ENCODE measurements at places on chromosomes 16 and 17.

- no peak for DNase-seq
These were observed 68.0 kb upstream of the CDC42EP4 start for GRCh38 chr17:73379826-73380225.

DNA sequence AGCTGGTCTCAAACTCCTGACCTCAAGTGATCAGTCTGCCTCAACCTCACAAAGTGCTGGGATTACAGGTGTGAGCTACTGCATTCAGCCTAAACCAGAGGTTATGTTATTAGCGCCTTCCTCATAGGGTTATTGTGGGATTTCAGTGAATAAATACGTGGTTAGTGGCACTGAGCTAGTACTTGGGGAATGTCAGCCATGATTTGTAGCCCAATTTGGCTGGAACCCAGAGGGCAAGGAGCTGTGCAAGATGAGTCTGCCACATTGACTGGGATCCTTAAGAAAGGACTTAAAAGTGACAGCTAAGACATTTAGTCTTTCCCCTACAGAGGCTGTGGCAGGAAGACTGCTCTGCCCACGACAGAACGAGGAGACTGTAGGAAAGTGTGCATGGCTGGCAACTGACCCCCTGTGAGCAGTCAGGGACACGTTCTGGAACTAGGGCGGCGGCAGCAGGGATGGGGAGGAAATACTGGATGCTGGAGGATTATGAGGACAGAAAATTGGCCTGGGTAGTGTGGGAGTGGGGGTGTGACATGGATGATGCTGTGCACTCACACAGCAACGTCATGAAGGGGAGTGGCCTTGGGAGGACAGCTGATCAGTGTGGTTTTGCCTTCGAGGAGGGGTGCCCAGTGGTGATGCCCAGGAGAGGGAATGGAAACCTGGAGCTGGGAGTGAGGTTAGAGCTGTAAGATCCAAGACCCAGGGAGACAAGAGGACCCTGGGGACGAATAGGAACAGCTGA is 14.6 kb downstream of the ATP5PD start:
- DNase-seq: no peak

DNA sequence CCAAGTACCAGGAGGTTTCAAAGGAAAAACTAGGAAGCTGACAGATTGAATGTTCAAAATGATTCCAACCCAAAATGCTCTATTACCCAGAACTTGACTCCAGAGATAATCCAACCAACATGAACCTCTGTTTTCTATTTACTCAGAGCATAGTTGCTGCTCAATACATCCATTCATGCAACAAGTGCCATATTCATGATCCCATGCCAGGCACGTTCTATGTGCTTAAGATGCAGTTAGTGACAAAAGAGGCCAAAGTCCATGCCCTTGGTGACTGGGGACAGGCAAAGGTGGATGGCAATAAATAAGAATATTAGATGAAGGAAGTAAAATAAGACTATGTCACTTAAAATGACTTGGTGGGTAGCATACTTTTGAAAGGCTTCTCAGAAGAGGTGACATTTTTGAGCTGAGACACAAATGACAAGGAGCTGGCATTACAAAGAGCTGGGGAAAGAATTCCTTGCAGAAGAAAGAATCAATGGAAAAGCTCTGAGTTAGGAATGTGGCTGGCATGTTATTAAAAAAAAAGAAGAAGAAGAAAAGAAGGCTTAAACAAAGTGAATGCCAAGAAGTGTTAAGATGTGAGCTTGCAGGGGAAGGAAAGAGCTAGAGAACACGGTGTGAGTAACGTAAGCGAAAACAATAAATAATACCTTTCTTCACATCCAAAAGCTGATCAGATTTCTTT is 34.5 kb downstream of the TOX3 start:
- DNase-seq: no peak

DNA sequence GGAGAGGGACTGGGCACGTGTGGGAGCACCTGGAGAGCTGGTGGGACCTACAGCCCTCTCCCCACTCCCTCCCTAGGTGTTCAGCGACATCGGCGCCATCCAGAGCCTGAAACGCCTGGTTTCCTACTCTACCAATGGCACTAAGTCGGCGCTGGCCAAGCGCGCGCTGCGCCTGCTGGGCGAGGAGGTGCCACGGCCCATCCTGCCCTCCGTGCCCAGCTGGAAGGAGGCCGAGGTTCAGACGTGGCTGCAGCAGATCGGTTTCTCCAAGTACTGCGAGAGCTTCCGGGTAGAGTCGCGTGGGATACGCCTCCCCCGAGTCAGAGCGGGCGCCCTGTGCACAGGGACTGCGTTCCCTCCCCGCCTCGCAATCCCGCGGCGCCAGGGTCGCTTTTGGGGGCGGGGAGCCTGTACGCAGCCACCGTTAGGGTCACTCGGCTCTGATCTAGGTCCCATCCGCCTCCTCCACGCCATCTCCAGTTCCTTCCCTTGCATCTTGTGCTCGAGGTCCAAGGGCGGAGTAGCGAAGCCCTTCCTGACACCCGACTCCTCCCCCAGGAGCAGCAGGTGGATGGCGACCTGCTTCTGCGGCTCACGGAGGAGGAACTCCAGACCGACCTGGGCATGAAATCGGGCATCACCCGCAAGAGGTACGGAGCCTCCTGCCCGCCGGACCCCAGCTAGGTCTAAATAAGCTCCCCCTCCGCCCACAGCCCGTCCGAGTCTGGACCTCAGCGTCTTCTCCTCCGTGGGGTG is 13.0 kb downstream of the SARM1 start:
- DNase-seq: no peak

DNA sequence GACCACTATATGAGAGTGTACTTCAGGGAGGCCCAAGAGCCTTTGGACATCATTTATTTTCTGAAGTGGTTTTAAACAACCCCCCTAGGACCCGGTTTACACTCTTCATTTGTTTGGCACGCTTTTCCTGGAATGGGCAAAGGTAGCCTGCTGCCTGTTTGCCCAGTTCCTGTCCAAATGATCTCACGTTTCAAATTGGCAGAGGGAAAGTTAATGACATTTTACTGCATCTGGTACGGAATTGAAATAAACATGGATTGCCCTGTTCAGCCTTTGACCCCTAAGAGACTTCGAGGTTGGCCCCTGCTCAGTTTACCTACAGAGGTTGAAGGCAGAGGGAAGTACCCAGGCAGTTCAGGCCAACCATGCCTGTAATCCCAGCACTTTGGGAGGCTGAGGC is 5.8 kb upstream of the RPRML start:
- no peak for DNase-seq

- no peak for DNase-seq
These were observed 71.5 kb upstream of the KSR1 start for GRCh38 chr17:27384726-27385125.

GRCh38 chr17:68514831-68515635 is 2.8 kb downstream of the PRKAR1A start:
- DNase-seq: no peak

- DNase-seq: no peak
These were observed 524 bp upstream of the ZFP3 start for GRCh38 chr17:5077781-5078105.

DNA sequence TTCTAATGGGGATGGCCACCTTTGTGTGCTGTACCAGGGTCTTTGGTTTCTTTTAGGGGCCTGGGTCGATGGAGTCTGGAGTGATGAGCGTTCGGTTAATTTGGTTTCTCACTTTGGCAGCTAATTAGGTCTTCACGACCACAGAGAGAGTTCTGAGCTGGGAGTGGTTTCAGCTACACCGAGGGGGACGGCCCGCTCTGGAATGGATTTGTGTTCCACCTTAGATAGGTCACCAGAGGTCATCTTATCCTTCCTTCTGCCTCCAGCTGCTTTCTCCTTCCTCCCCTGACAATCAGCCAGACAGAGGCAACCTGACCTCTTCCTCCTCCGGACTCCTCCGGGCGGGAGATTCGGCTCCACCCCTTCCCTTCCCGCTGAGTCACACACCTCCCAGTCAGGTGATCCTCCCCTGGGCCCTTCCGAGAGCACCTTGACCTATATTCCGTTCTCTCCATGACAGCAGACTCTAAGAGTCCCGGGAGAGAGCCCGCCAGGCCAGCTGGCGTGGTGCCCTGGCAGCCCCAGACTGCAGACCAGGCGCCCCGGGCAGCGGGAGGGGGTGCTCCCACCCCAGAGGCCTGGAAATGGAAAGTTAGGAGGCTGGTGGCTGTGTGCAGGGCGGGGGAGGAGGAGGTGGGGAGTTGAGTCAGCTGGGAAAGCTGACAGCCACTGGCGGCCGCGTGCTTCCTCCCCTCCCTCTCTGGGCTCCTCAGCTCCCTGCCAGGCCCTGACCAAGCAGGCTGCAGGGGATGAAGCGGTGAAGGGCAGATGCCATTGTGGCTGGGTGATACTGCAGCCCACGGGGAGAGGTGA is 44.7 kb downstream of the CHD9 start:
- DNase-seq: no peak

DNA sequence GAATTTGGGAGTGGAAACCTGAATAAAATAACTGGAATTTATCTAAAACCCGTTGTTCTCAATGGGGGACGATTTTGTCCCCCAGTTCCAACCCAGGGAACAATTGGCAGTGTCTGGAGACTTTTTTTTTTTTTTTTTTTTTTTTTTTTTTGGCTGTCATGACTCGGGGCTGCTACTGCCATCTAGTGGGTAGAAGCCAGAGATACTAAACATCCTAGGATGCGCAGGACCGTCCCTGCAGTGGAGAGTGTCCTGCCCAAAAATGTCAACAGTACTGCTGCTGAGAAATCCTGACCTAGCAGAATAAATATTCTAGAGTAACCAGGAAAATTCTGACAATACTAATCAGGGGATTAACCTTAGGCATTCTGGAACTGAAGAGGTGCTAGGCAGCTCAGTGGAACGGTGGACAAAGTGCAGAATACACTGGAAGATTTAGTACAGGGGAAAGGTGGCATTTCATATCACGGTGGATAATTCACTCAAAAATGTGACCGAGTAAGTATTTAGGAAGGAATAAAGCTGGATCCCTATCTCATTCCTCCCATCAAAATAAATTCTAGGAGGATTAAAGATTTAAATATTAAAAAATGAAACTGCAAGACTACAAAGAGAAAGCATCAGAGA is 107.6 kb downstream of the SPECC1 start:
- peak; percentile 61 for DNase-seq

GRCh38 chr17:45170931-45171337 is 9.3 kb downstream of the HEXIM2 start:
- no peak for DNase-seq

DNA sequence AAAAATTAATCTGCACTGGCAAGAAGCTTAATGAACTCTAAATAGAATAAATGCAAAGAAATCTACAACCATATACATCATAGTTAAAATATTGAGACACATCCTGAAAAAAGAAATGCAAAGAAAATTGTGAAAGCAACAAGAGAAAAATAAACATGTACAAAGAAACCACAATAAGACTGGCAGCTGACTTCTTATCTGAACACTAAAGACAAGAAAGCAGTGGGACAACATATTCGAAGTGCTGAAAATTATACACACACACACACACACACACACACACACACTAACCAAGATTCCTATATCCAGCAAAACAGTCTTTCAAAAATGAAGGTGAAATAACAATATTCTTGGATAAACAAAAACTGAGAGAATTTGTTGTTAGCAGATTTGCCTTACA is 366.5 kb upstream of the C16orf82 start:
- DNase-seq: no peak

- DNase-seq: peak; percentile 41
These were observed 3.8 kb upstream of the CD7 start for GRCh38 chr17:82320956-82321927.

DNA sequence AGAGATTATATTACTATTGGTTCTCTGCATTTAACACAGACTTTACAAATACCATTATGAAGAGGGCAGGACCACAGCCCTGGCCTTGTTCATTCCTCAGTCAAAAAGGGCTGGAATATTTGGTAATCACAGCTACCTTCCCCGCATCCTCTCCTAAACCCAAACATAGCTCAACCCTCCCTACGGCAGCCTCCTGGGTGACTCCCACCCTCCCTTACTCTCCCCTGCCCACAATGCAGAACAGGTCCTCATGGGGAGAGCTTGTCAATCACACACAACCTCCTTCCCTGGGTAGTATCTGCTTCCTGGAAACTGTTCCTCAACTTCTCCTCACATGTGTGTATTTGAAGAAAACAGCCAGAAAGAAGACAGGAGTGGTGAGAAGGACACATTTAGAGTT is 224.2 kb downstream of the C16orf78 start:
- DNase-seq: no peak

- peak; percentile 14 for DNase-seq
These were observed 364.1 kb upstream of the ASIC2 start for GRCh38 chr17:33657181-33657580.

DNA sequence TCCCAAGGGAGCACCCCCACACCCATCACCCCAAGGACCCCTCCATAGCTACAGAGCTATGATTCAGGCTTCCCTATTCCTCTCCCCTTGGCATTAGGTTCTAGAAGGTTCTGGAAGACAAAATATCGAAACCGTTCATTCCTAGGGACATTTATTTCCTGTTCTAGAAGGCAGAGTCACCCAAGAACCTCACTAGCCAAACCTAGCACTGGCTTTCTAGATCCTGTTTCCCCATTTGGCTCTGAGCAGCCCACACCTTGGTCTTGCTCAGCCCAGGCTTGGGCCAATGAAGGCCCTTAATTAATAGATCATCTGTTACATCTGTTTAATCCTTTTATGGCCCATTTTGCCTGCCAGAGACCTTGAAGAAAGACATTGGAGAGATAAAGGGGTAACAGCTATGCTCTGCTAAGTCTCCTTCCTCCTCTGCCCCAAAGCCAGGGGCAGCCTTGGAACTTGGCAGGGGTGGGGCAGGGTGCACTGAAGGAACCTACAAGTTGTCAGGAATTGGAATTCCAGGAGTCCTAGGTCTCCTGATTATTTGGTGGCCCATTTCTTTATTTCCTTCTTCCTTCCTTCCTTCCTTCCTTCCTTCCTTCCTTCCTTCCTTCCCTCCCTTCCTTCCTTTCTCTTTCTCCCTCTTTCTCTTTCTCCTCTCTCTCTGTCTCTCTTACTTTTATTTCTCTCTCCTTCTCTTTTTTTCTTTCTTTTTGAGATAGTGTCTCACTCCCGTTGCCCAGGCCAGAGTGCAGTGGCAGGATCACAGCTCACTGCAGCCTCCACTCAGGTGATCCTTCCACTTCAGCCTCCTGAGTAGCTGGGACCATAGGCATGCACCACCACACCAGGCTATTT is 8.7 kb upstream of the FZD2 start:
- no peak for DNase-seq

GRCh38 chr16:53849585-53849984 is 145.6 kb downstream of the FTO start:
- DNase-seq: no peak

Measured in neural crest cell (in vitro differentiated cells).